ENCODE measurements at places on chromosomes 2 and 18.

GRCh38 chr18:36160959-36161371 is 26.3 kb upstream of the MOCOS start:
- no peak for DNase-seq

DNA sequence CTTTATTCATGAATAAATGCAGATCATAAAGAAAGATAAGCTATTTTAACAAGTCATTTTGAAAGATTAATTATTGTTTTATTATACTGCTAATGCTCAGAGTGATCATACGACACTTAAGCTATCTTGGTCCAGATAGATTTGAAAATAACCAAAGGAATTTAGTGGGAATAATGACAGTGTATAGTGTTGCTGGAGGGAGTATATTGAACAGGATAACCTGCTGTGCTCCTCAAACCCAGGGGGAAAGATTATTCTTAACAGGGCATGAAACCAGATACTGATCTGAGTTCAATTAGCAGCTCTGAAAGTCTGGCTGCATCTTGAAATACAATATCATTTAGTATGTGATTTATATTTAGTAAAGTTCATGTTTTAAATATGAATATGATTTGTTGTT is 216.3 kb upstream of the ITGA4 start:
- DNase-seq, result no peak

DNA sequence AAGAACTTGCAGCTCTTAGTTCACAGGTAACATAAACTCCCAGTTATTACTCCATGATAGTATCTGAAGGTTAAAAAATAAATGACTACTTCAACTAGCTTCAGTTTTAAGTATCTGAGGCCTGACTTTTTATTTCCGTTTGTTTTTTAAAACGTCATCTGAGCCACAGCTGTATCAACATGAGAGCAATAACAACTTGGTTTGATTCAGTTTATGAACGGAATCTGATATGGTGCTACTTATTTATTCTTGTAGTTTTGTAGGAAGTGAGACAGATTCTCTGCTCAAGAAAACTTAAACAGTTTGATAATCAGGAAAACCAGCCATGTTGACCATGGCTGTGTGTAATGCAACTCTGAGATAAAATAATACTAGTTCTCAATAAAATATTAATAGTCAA is 34.9 kb downstream of the NAB1 start:
- DNase-seq, result no peak

GRCh38 chr2:46862514-46862913 is 53.1 kb downstream of the MCFD2 start:
- DNase-seq, result no peak

DNA sequence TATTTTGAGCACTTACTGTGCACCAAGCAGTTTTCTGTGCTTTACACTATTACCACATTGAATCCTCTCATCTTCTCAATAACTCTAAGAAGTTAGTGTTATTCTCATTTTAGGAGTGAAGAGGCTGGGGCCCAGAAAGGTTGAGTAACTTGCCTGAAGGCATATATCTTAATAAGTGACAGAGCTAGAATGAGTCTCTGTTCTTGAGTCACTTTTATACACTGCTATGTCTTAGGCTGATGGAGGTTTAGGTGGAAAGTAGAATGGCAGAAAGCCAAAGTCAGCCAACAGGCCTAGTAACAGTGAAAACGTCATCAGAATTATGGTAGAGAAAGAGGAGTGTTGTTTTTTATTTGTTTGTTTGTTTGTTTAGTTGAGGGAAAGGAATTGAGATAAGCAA is 27.9 kb upstream of the RPE start:
- DNase-seq, result no peak

Measured in central memory CD8-positive, alpha-beta T cell (primary cell).